ENCODE measurements at places on chromosomes 1 and 21.
A peak's percentile ranks its signal among the peaks of the same experiment; 100 is the strongest.

- DNase-seq: peak; percentile 14
Measured at GRCh38 chr1:233372218-233373120, 44.9 kb downstream of the MAP3K21 start.

GRCh38 chr1:1021010-1021919, 1.3 kb downstream of the AGRN start:
- DNase-seq: peak; percentile 83

DNA sequence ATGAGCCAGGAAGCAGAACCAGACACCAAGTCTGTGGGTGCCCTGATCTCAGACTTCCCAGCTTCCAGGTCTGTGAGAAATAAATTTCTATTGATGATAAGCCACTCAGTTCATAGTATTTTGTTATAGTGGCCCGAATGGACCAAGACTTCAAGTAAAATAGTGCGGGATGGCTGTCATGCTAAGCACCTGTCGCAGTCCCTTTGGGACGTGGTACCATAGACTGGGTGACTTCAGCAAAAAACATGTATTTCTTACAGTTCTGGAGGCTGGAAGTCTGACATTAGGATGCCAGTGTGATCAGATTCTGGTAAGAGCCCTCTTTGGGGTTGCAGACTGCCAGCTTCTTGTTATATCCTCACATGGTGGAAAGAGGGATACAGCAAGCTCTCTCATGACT, 2.6 kb upstream of the C1orf198 start:
- no peak for DNase-seq

DNA sequence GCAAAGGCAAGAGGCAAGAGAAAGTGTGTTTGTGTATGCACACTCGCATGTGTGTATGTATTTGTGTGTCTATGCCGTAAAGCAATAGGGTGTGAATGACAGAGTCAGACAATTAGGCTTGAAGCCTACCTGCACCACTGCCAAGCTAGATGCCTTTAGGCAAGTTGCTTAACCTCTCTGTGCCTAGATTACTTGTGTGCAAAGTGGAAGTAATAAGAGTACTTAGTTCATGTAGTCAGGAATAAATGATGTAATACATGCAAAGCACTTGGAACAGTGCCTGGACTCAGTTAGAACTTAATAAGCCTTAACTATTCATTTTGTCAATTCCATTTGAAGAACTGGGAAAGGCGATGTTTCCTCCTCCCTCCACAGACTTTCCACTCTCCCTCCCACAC, 31.7 kb downstream of the LAMB3 start:
- peak; percentile 20 for DNase-seq

Data from fibroblast of skin of right quadriceps (primary cell).